ENCODE measurements at places on chromosomes 12 and 14.

DNA sequence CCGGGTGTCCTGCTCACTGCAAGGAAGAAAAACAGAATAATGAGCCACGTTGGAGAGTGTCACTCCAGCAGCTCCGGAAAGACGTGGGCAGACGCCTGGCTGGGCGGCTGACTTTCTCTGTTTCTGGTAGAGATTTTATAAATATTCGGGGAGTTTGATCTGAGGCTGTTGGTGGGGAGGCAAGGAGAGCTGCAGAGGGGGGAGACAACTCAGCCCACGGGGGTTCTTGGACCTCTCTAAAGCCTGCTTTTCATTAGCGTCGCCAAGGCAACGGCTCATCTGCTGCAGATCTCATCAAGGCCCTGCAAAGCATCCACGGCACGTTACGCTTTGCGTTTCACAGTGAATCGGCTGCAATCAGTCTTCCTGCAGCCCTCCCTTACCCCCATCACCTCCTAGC is 207.2 kb downstream of the ZFP36L1 start:
- no peak for DNase-seq

GRCh38 chr12:106170285-106170684 is 31.5 kb upstream of the NUAK1 start:
- DNase-seq = no peak

DNA sequence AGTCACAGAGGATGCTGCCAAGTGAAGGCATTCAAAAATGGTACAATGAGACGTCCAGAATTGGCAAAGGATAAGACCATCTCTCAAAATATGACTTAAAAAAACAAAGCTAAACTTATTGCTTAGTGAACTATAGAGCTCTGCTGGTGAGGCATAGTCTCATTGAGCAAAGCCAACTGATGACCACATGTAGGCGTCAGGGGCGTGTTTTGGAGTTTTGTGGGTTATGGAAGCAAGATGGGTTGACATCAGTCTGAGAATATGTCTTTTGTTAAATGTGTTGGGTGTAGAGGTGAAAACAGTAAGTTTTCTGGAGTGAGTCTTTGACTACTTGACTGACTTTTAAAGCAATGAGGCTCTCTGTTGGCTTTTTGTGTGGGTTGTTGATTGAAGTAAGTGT is 47.2 kb downstream of the ATL1 start:
- DNase-seq = no peak

- no peak for DNase-seq
Observed at GRCh38 chr14:79658221-79658620, 553.1 kb downstream of the DIO2 start.

DNA sequence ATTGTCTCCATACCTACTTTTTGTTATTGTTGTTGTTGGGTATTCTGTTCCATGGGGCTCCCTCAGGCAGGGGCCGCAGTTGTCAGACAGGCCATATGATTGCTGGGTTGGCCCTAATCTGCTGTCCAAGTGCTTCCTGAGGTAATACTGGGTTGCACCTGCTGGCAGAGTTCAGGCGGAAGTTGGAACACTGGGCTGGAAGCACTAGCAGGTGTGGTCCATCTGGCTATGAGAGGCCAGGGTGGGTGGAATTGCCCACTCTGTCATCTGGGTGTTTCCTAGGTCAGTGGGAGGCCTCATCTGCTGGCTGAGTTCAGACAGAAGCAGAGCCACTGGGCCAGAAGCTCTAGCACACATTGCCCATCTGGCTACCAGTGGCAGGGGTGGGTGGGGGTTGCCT is 81.3 kb upstream of the NID2 start:
- DNase-seq = no peak

DNA sequence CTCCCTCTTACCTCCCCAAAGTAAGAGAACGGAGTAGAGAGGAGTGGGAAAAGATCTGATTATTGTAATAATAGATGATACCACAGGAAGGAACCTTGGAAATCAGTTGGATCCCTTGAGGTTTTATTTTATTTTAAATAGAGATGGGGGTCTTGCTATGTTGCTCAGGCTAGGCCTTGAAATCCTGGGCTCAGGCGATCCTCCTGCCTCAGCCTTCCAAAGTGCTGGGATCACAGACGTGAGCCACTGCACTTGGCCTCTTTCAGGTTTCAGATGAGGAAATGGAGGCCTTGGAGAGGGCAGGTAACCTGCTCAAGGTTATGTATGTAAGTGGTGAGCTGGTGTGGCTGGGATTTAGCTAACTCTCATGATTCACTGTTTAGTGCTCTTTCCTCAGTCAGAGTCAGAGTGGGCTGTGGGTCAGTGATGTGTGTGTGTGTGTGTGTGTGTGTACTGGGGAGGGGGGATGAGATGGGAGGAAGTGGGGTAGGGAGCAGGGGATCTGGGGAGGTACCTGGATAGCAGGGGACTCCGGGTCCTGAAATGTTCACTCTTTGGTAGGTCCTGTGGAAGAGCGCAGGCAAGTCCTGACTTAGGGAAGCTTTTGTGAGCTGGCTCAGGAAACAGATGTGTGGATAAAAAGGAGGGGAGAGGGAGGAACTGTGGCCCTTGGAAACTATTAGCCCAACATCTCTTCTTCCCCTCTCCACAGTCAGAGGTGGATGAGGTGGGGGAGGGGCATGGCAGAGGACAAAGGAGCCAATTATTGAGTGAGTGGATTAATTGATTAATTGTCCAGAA is 4.7 kb upstream of the CISTR start:
- DNase-seq = no peak

DNA sequence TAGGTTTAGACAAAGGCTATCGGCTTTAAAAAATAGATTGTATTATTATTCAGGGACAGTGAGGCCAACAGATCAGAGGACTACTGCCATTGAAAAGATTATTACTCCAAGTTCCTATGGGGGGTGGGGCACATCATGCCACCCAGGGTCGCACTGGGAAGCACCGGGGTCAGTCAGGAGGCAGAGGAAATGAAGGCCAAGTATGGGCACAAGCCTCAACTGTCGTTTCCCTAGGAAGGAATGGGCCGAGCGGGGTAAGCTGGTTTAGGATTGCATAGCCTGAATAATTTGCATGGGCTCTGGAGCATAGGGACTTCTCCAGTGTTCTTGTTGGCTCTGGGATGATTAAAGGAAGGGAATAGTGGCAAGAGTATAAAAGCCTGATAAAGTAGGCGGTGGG is 205.3 kb downstream of the NOVA1 start:
- DNase-seq = no peak

- no peak for DNase-seq
Observed at GRCh38 chr12:52184813-52185212, 7.0 kb downstream of the KRT80 start.

GRCh38 chr14:90575781-90576180 is 179.0 kb downstream of the CALM1 start:
- no peak for DNase-seq

DNA sequence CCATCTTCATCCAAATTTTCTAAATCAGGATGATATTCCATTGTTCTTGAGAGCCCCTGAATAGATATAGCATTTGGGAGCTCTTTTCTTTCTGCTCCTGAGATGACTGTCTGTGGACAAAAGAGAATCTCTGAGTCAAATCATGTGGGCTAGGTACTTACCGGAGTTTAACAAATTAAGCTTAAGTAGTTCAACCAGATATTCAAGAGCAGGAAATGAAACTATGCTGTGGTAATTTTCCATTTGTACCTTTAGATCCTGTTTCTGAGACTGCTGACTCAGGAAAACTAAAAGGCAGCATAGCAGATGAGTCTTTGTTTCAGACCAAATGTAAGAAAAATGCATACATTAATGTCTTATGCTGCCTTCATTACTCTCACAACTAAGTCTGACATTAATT is at the start of gene CLEC7A:
CLEC7A (minus strand) TSS at position 158 of the 400 bp plus-strand sequence; CDS start at position 41, 117 bp downstream.
- no peak for DNase-seq

DNA sequence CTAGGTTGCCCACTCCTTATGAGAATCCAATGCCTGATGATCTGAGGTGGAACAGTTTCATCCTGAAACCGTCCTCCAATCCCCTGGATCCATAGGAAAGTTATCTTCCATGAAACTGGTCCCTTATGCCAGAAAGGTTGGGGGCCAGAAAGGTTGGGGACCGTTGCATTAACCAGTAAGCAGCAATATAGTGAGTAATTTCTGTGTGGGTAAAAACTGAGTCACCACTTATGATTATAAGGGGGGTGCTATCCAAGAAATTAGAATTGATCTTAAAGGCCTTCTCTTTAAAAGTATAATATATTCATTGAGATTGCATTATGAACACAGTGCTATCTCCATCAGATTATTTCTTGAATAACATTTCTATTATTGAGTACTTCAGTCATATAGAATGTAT is 97.2 kb downstream of the PCNX1 start:
- DNase-seq = no peak

- DNase-seq = no peak
Observed at GRCh38 chr14:23294734-23295561, 7.7 kb downstream of the PPP1R3E start.

DNA sequence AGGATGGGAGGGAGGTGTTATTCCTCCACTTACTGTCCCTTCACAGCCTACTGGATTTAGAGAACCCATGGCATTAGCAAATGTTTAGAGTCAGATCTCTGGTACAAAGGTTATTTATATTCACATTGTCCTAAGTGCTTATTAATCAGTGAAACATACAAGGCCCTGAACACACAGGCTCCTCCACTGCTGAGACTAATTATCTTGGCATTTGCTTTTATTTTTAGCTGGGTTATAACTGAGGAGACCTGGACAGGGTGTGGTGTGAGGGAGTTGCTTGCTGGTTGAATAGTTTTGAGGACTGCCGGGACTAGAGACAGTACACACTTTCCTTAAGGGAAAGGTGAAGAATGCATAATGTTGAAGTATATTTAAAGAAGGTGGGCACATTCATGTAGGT is 77.5 kb downstream of the FIGNL2 start:
- no peak for DNase-seq

DNA sequence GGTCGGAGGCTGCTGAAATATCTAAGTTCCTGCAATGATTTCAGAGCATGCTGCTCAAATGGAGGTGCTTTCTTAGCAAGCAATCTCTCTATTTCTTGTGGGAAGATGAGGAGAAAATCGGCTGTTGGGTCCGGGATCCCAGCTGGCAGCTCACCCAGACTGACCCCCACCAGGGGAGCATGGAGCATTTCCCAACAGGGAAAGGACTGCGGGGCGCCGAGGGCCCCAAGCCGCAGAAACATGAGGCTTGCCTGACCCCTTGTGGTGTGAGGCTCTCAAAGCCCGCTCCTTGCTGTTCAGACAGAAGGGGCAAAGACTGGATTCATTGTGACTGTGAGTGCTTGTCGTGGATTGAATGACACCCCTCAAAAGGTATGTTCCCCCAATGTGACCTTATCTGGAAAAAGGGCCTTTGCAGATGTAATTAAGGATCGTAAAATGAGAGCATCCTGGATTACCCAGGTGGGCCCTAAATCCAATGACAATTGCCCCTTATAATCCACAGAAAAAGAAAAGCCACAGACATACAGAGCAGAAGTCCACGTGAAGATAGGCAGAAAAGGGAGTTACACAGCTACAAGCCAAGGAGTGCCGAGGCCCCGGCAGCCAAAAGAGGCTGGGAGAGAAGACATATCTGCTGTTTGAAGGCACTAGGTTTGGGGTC is 116.3 kb upstream of the VASH1 start:
- DNase-seq = no peak

GRCh38 chr12:6266971-6267721 is 43.3 kb upstream of the PLEKHG6 start:
- no peak for DNase-seq

DNA sequence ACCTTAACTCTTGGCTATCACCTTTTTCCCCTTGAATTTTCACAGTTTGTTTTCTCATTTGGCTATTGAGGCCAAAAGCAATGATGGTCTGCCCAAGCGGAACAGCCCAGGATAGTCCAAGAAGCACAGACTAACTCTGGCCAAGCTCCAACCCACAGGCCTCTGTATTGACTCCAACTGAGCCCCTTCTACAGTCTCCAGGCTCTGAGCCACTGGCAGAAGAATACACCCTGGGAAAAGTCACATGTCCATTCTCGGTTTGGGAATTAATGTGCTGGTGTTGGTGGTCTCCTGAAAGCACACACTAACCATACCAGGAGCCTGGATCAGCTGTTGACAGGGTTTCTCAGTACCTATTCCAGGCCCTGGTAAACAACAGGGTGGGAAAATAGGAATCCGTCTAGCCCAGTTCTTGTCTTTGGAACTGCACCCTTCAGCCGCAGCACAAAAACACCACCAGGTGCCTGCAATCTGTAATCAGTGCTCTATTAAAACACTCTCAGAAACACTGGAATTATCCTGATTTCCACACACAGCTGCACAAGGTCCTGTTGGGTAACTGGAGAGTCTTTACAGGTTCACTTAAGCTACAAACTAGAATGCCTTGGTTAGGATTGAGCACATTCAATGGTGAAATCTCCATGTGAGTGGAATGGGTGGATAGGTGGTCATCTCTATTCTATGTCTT is 63.6 kb downstream of the STXBP6 start:
- DNase-seq = no peak

GRCh38 chr14:68981539-68981976 is 2.5 kb upstream of the ACTN1 start:
- DNase-seq = no peak

DNA sequence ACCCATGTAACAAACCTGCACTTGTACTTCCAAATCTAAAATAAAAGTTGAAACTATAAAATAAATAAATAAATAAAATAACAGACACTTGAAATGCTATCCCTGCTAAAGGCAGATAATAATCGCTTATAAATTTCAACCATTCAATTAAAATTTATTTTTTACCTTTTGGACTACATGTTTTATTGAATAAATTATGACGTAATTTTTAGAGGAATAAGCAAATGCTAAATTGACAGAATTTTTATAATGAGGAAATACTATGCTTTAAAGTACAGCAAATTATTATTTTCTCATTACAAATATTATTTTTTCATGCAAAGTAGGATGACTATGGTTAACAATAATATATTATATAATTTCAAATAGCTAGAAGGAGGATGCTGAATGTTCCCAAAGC is 658.6 kb upstream of the LMO3 start:
- DNase-seq = no peak

GRCh38 chr12:62400135-62400534 is 66.5 kb upstream of the MON2 start:
- no peak for DNase-seq

- no peak for DNase-seq
Observed at GRCh38 chr14:30385925-30386324, 173.0 kb upstream of the G2E3 start.

- no peak for DNase-seq
Observed at GRCh38 chr12:99911081-99911480, 73.7 kb downstream of the ANKS1B start.

GRCh38 chr12:124610021-124610612 is 42.7 kb upstream of the NCOR2 start:
- DNase-seq = no peak

DNA sequence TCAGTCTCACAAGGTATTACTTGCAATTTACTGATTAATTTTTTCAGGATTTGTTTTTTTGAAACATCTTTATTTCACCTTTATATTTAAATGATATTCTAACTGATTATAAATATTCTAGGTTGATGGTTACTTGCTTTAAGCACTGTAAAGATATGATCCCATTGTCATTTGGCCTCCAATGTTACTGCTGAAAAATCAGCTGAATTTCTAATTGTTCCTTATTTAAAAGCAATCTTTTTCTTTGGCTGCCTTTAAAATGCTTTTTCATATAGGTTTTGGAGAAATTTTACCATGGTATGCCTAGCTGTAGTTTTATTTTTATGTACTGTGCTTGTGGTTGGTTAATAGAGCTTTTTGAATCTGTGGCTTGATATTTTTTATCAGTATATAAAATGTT is 275.6 kb upstream of the PPFIA2 start:
- no peak for DNase-seq

GRCh38 chr12:89351489-89352241 is 636 bp downstream of the DUSP6 start:
- no peak for DNase-seq

GRCh38 chr12:76417116-76417515 is 68.9 kb upstream of the BBS10 start:
- DNase-seq = no peak

Data from stimulated activated CD8-positive, alpha-beta memory T cell treated with anti-CD3 and anti-CD28 coated beads, Interleukin-2, amount 100 ng/mL, for 1 hour (primary cell).